ENCODE measurements at places on chromosomes 7 and 10.

DNA sequence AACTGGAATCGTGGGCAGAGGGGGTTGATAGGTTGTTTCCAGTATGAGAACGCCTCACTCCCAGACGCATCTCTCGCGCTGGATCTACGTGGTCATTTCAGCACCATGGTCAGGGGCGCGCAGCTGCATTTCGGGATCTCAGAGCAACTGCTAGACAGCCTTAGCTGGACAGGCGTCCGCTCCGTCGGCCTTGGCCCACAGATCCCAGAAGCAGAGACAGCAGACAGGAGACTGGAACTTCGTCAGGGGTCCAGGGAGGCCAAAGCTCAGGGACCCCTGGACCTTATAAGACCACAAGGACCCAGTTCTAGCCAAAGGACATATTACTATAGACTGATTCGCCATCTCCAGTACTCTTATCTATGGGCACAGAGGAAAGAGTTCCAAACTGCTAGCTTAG is 5.3 kb downstream of the NEUROG3 start:
- no peak for DNase-seq

DNA sequence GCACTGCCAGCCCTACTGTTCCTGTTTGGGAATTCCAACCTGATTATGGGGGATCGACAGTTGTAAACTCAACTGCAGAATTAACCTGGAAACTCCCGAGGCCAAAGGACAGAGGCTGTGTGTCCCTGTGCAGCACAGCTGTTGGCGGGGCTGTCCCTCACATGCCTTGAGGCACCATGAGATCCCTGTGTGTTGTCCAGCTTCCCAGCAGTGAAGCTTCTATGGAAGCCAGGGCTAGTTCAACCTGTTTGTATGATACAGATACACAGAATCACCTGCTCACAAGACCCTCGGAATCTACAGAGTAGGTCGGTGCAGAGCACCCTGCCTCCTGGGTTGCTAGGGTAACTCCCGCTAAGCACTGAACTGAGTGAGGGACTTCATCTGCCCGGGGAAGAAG is 61.0 kb upstream of the EFCAB10 start:
- no peak for DNase-seq

DNA sequence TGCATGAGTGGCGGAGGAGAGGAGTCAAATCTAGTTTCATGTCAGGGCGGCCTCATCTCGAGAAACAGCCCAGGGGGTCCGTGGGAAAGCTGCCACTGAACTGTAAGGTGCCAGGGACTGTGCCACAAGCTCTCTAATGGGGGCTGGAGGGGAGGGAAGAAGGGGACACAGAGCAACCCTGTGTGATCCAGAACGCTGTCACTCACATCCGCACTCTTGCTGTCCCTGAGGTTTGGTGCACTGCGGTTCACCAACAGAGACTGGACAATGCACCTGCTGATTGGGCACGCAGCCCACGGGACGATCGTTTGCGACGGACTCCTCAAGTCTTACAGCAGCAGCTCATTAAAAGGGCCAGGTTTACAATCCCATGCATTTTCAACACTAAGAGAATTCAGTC is 47.7 kb downstream of the AMZ1 start:
- no peak for DNase-seq

DNA sequence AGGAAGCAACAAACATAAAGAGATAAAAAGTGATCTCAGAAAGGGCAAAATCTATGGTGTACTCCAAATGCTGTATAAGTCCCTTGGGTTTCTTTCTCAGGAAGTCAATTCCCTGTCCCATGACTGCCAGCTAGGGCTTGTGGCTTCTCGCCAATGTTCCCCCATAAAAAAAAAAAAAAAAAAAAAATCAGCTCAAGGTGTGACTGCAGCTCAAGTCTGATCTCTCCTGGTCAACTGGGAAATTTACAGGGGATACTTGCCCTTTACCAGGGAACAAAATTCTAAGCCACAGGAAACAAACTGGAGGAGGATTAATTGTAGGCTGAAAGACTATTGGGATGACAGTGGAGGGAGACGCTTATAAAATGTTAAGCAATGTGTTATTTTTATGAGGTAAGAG is 76.0 kb downstream of the PCGF5 start:
- no peak for DNase-seq

DNA sequence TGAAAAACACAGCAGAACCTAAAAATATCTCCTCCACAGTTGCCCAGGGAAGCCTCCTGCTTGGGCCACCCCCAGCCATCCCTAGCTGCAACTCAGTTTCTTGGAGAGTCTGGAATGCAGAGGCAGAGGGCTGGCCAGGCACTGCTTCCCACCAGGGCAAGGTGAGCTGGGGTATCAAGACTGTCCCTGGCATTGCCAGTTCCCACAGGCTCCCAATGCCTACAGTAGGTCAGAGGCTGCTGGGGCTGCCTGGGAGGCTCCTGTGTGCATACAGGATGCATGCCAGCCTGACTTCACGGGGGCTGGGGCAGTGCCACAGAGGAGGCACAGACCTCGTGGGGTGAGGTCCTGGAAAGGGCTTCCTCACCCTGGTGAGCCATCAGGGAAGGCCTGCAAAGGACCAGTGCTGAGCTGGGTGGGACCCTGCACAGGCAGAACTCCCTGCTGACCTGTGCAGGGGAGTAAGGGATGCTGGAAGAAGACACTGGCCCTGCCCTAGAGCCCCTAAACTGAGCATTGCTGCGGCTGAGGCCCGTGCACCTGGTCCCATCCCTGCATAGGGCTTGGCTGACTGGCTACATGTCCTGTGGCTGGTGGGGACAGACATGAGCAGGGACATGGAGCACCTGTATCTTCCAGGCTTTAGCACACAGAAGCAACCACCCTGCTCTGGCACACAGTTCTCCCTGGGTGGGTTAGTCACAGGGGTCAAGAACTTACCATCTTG is 121.9 kb upstream of the RET start:
- no peak for DNase-seq

GRCh38 chr7:102856036-102856435 is 56.8 kb upstream of the LRRC17 start:
- DNase-seq, result no peak

GRCh38 chr7:78742694-78743093 is 710.8 kb downstream of the MAGI2 start:
- DNase-seq, result no peak

- DNase-seq, result no peak
Measured at GRCh38 chr10:100895346-100895745, 17.4 kb upstream of the SLF2 start.

DNA sequence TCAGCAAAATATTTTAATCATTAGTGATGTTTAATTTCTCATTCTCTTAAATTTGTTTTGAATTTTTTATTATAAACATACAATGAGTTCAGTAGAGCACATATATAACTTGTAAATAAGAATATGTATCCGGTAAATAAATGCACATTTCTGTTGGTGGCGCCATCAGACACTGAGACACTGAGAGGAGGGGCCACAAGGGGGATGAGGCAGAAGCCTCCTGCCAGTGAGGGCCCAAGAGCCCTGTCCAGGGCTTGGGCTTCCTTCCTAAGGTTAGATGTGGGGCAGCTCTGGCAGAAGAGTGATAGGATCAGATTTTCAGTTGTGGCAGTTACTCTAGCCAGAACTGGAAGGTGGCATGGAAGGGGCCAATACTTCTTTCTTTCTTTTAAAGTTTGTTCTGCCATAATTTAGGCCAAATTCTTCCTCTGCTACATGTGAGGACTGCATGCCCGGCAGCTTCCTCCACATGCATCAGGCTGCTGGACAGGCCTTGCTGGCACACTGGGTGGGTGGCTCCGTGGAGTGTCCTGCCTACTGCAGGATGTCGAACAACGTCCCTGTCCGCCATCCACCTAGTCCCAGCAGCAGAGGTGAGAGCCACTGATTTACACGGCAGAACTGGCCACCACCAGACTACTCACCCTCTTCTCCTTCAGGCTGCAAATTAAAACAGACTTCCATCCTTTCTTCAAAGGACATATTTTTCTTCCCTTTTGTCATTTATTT is 13.2 kb downstream of the PTPRN2 start:
- DNase-seq, result no peak

GRCh38 chr7:22601003-22601402 is 101.0 kb upstream of the STEAP1B start:
- DNase-seq, result no peak

DNA sequence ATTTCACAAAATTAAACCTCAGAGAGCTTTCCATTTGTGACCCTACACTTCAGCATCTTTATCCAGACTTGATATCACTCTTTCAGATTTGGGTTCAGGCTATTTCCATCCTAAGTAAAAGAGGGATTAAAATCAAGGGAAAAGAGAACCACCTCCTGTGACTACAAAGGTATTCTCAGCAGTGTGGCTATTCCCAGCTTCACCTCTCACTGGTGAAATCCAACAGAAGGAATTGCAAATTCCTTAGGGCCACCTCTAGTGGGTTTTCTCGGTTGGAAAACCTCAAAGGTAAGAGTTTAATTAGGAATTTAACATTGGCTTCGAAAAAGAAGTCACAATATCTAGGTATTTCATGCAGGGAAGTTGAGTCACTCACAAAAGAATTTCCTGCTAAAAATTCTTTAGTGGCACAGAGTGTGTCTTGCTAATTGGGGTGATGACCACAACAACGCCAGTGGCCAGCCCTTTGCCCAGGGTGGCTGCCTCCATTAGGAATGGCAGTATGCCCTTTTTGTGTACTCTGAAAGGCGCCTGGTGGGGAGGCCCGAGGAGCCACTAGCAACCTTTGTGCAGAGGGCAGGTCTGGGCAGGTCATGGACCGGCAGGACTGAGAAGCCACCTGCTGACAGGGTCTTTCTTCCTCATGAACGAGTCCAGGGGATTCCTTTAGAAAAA is 52.2 kb downstream of the SEM1 start:
- no peak for DNase-seq

DNA sequence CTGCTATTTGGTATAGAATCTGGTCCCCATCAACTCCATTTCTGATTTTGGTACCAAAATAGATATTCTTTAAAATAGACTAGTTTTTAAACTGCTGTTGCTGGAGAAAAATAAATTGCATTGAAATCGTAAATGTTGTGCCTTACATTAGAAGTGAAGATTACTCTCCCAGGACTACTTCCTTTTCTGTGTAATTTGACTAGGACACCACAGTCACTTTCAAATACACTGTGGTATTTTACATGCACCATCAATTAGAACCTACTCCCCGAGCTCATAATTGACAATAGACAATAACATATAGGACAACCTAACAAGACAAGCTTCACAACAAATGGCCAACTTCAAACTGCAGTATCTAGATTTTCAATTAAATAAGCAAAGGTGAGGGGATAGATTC is 211.5 kb downstream of the DGKB start:
- DNase-seq, result no peak

DNA sequence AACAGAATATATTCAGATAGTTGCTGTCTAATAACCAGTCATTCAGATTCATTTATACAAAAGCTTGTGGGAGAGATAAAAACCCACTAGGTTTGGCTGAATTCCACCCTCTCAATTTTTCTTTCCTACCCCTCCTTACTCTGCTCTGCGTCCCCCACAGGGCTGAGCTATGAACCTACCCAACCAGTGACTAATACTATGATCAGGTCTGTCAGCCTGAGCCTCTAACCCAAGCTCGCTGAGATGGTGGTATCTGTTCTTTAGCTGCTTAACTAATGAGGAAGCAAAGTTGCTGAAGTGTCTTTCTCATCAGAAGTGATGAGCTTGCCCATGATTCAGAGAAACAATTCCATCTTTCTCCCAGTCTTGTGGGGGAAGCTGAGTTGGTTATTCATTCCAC is 248.7 kb upstream of the GPR26 start:
- DNase-seq, result no peak

GRCh38 chr10:96626795-96627194 is 40.0 kb upstream of the TM9SF3 start:
- DNase-seq, result no peak

DNA sequence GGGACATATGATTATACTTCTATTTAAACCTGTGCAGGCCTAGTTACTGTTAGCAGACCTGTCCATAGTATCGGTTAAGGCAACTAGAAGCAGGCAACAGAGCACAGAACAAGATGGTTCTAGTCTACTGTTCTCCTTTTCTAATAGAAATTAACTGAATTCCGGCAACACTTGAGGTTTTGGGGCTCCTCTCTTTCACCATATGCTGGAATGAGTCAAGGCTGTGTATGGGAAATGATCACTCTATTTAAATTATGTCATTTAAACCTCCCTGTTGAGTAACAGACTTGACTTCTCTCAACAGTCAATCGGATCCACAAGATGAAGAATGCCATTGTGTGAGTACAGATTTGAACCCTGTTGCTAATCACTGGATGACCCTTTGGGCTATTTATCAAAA is 6.2 kb upstream of the OTUD1 start:
- no peak for DNase-seq
